Left renal pelvis (tissue), 4 donors: ENCODE measurements at places on chromosomes 11 and 22. TPM values are rescaled to one million over a fixed set of nuclear protein-coding genes. Genes with fewer than 3 reads are reported as not detected.
A peak's percentile ranks its signal among the peaks of the same experiment; 100 is the strongest.

DNA sequence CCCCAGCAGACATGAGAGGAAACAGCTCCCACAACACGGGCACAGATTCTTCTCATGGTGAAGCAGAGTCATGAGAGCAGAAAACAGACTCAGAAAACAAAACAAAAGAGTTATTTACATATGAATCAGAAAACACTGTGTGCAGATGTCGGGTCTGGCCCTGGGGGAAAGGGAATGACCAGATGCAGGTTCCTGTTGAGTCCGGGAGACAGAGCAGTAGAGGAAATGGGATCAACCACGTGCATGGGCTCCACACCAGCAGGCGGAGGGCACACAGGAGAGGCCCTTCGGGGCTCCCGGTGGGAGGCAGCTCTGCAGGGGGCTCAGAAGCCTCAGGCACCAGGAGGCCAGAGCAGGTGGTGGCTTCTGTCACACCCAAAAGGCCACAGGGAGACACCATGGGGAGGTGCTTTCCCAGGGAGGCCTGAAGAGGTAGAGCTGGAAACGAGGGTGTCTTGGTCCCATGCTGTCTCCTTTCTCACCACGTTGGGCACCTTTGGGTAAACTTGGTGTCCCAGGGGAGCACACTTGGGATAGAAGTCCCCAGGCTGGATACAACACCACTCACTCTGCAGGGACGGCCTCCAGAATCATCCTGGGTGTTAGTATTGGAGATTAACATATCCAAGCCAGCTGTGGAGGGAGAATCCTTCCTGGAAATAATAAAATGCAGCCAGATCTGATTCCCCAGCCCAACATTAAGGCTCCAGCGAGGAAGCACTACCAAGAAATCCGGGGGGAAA is 764.7 kb downstream of the BRD1 start:
- no peak for DNase-seq

- DNase-seq: no peak
Measured at GRCh38 chr22:19703869-19704268, 10.4 kb upstream of the SEPTIN5 start.

GRCh38 chr22:50571264-50572175 is 6.7 kb downstream of the CPT1B start:
- no peak for DNase-seq

GRCh38 chr11:69834811-69835800 is 15.9 kb upstream of the FGF3 start:
- DNase-seq: no peak

- DNase-seq: no peak
Measured at GRCh38 chr22:45860201-45860600, 116.8 kb downstream of the WNT7B start.

GRCh38 chr22:43402128-43402527 is 9.7 kb upstream of the MPPED1 start:
- no peak for DNase-seq

- DNase-seq: no peak
Measured at GRCh38 chr11:121514432-121515334, 61.9 kb upstream of the SORL1-AS1 start.

DNA sequence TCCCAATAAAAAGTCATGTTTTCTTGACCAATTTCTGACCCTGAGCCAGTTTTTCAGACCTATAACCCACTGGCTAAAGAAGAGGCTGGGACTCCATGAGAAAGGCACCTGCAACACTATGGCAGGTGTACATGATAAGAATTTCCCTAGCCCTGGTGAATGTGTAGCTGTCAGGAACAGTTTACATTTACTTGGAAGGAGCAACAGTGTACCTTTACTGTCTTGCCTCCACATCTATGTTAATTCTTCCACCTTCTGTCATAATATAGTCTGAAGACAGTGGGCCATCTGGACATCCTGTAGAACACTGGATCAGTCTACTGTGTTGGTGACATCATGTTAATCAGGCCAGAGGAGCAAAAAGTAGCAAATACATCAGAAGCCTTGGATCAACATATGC is 72.1 kb upstream of the CD82 start:
- no peak for DNase-seq

DNA sequence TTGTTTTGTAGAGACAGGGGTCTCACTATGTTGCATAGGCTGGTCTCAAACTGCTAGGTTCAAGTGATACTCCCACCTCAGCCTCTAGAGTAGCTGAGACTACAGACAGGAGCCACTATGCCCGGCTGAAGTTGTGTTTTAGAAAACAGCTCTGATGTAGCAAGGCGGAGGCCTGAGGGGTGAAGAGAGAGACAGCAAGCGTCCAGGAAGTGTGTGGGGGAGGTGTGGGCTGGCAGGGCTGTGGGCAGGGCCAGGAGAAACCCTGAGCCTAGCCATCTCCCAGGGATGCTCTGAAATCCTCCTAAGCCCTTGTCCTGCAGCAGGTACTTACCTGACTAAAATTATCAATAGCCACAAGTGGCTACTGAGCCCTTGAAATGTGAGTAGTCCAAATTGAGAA is 16.1 kb upstream of the RPS3 start:
- no peak for DNase-seq

DNA sequence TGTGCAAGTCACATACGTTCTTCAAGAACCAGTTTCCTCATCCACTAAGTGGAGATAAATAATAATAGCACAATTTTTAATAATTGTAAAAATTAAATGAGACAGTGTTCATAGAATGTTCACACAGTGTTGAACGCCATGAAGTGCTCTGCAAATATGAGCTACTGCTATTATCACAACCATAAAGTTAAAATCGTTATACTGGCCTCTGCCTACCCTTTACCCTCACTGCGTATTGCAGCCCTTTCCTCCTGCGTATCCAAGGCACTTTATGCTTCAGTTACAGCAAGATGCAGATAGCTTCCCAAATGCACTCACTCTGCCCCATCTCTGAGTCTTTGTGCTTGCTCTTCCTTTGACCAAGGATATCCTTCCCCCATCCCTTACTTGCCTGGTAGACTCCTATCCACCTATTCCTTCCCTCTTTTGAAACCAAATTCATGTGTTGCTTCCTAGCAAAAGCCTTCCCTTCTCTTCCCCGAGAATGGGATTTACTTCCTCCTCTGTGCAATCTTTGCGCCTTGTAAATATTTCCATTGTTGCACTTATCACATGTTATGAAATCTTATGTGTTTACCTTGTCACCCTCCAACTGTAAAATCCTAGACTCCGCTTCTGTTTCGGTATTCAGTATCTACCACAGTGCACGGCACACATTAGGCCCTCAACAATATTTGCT is 196.9 kb downstream of the ADAMTS15 start:
- no peak for DNase-seq

GRCh38 chr22:19645391-19645790 is 68.9 kb upstream of the SEPTIN5 start:
- no peak for DNase-seq

GRCh38 chr11:67510023-67510345 is 2.0 kb upstream of the CDK2AP2 start:
- no peak for DNase-seq

GRCh38 chr11:96990914-96991313 is 601.1 kb downstream of the JRKL start:
- DNase-seq: no peak

DNA sequence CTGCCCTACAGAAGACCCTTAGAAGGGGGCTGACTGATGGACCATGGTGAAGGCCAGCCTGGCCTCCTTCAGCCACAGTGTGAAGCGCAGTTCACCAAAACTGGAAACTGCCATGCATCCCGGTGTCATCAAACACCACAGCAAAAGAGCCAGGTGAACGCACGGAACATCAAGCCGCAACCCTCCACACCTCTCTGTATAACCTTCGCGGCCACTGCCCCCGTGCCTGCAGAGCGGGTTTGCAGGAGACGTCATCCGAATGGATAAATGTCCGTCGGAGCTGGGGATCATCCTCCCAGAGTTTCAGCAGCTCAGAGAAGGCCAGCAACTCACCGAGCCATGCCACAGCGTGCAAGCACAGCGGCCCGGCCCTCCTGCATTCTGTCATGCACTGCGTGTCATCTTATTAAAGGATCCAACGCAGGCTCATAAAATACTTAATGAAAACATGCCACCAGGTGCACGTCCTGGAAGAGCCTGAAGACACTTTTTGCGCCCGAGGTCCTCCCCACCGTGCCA is 309.9 kb downstream of the BRD1 start:
- DNase-seq: no peak

GRCh38 chr11:113193016-113193415 is 121.4 kb upstream of the TTC12 start:
- no peak for DNase-seq

- no peak for DNase-seq
Measured at GRCh38 chr11:100575860-100576717, 111.0 kb upstream of the ARHGAP42 start.

- DNase-seq: no peak
Measured at GRCh38 chr22:47781427-47782111, 1019.1 kb downstream of the TBC1D22A start.

DNA sequence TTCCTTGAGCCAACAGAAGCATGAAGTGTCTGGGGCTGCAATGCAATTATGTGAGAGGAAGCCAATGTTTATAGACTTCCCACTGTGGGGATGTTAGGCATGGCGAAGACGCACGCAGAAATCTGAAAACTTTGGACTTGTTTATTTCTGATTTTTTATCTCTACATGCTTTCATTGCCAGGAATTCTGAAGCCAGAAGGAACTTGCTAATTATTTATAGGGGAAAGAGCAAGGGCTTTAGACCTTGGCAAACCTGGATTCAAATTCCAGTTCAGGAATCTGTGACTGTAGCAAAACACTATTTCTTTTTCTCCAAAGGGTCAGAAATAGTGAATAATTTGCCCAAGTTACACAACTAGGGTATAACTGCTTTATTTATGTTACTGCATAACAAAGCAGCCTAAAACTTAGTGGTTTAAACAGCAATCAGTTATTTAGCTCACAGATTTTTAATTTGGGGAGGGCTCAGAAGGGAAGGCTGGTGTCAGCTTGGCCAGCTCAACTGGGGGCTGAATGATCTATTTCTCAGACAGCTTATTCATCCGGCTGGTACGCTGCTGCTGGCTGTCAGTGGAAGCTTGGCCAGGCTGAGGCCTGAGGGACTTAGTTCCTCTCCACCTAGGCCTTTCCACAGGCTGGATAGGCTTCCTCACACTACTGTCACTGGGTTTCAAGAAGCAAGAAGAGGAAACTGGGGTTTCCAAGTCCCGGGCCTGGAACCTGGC is 1.9 kb upstream of the OR6Q1 start:
- DNase-seq: no peak

- DNase-seq: no peak
Measured at GRCh38 chr11:72684236-72684912, 10.2 kb upstream of the PDE2A start.

- DNase-seq: peak; percentile 84
Measured at GRCh38 chr11:68121067-68121899, at the start of gene CHKA. TSS of gene CHKA (minus strand) at chr11:68121388. CDS start at chr11:68121177, 211 bp downstream.

DNA sequence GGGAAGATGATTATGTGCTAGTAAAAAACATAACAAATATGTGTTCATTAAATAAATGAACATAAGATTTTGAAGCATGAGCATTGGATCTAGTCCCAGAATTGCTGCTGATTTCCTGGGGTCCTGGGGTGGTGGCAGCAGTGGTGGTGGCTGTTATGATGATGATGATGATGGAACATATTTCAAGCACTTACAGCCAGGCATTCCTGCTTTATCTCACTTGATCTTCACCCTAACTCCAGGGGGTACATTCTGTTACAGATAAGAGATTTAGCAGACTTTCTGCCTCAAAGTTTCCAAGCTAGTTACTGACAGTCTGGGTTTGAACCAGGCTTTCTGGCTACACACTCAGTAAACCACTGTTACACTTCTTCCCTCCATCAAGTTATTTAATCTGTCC is 5.2 kb downstream of the TRAPPC4 start:
- no peak for DNase-seq

GRCh38 chr11:15883455-15883920 is 472.9 kb downstream of the SOX6 start:
- DNase-seq: no peak

- no peak for DNase-seq
Measured at GRCh38 chr11:95821640-95822039, 31.3 kb downstream of the CEP57 start.

- no peak for DNase-seq
Measured at GRCh38 chr11:73869332-73869949, 7.2 kb downstream of the COA4 start.

GRCh38 chr11:13291800-13292199 is 14.2 kb downstream of the BMAL1 start:
- DNase-seq: no peak

DNA sequence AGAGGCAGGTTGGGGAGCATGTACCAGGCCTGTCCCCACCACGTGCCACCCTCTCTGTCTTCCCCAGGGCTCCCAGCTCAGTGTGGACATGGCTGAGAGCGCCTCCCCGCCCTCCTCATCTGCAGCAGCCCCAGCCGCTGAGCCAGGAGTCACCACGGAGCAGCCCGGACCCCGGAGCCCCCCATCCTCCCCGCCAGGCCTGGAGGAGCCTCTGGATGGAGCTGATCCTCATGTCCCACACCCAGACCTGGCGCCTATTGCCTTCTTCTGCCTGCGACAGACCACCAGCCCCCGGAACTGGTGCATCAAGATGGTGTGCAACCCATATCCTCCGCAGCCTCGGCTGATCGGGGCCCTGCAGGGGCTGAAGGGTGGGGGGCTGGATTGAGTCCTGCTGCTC is at the start of gene CACNA1I:
CACNA1I (plus strand) TSS at position 89 of the 400 bp plus-strand sequence; CDS start at position 89, 0 bp downstream.
- DNase-seq: no peak

- DNase-seq: no peak
Measured at GRCh38 chr11:10667521-10667885, 26.1 kb downstream of the IRAG1 start.

DNA sequence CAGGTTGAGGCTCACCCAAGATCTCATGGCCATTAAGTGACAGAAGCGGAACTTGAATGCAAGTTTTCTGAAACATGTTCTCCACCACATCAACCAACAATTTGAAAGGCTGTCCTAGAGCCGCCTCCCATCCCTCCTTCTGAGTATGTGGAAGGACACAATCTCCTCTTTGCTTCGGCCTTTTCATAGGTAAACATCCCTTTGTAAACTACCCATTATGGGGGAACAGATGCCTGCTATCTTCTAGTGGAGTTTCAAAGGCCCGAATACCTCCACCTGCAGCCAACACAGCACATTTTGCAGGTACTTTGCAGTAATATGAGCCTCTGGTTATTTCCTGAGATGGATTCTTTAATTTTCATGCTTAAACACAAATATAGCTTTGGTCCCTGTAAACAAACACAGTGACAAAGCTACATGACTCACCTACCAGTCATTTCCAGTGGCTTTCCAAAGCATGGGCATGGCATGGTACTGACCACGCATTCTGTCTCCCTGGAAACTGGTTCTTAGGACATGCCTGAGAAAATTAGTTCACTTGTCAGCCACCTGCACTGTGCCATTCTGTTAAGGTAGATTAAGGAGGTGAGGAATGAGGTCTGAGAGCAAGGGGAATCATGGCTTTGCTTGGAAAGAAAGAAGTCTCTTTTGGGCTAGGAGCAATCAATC is 60.2 kb downstream of the EHF start:
- no peak for DNase-seq

GRCh38 chr11:19352771-19353160 is 112.0 kb upstream of the E2F8 start:
- no peak for DNase-seq

The HIPK3 gene
- polyA plus RNA-seq: 47.1 TPM

The FAM111B gene
- polyA plus RNA-seq: 11.5 TPM

The P2RY2 gene
- 0.53 TPM for polyA plus RNA-seq

The NXPE2 gene
- 0.37 TPM for polyA plus RNA-seq

The TIGD3 gene
- polyA plus RNA-seq: 0.49 TPM

The LRRC56 gene
- 2.9 TPM for polyA plus RNA-seq

The MS4A4E gene
- polyA plus RNA-seq: 1.3 TPM

The MS4A6E gene
- not detected for polyA plus RNA-seq

The HORMAD2 gene
- not detected for polyA plus RNA-seq
